ENCODE measurements at places on chromosomes 1 and 21. TPM values are rescaled to one million over a fixed set of nuclear protein-coding genes. Genes with fewer than 3 reads are reported as not detected.

Gene KCNK2
- 2.4 TPM for polyA plus RNA-seq

Gene SMPDL3B
- 12.8 TPM for polyA plus RNA-seq

Gene RGS8
- polyA plus RNA-seq, result 0.12 TPM

Gene PLEKHA6
- 46.1 TPM for polyA plus RNA-seq

Gene DYNLT5
- 3.2 TPM for polyA plus RNA-seq

Gene BMP8A
- 0.53 TPM for polyA plus RNA-seq

Gene PPFIA4
- 9.7 TPM for polyA plus RNA-seq

Gene AQP10
- polyA plus RNA-seq, result 0.13 TPM

Gene THEM5
- polyA plus RNA-seq, result 0.52 TPM

Gene LEPR
- 8.9 TPM for polyA plus RNA-seq

Gene SLC22A15
- 7.1 TPM for polyA plus RNA-seq

Gene NBPF8
- 23.2 TPM for polyA plus RNA-seq

Gene PLA2G2C
- 0.10 TPM for polyA plus RNA-seq

Gene CFAP141
- not detected for polyA plus RNA-seq

Gene CELA2B
- polyA plus RNA-seq, result 0.43 TPM

Gene S100A12
- polyA plus RNA-seq, result not detected

Gene DIRAS3
- 3.1 TPM for polyA plus RNA-seq

Gene C8B
- not detected for polyA plus RNA-seq

Gene KMO
- 27.9 TPM for polyA plus RNA-seq

Gene AMY1A
- not detected for polyA plus RNA-seq

Gene SLC25A44
- polyA plus RNA-seq, result 34.9 TPM

Gene ECM1
- 11.9 TPM for polyA plus RNA-seq

Gene DRAXIN
- polyA plus RNA-seq, result 1.1 TPM

Gene TRAF3IP3
- 1.7 TPM for polyA plus RNA-seq

Gene IL22RA1
- 4.0 TPM for polyA plus RNA-seq

Gene ERICH3
- polyA plus RNA-seq, result 0.78 TPM

Gene GJB5
- 0.20 TPM for polyA plus RNA-seq

Gene TTC22
- 7.3 TPM for polyA plus RNA-seq

Gene TAS1R1
- polyA plus RNA-seq, result not detected

Gene LCE1F
- not detected for polyA plus RNA-seq

Gene OVAAL
- polyA plus RNA-seq, result not detected

Gene SRSF4
- 133 TPM for polyA plus RNA-seq

All from left kidney (tissue), 8 donors.